ENCODE measurements at places on chromosomes 3 and 15. TPM values are rescaled to one million over a fixed set of nuclear protein-coding genes. Genes with fewer than 3 reads are reported as not detected.

The PEX11A gene
- 8.6 TPM for total RNA-seq

The CHRM5 gene
- 0.02 TPM for total RNA-seq

The SCN10A gene
- total RNA-seq = not detected

The GOLGA8J gene
- total RNA-seq = not detected

The KIF15 gene
- 7.9 TPM for total RNA-seq

The TNNC1 gene
- 1.2 TPM for total RNA-seq

The TM6SF1 gene
- total RNA-seq = 0.07 TPM

The RTP3 gene
- total RNA-seq = not detected

The SAMD7 gene
- not detected for total RNA-seq

The ARGFX gene
- not detected for total RNA-seq

The TRPM1 gene
- total RNA-seq = not detected

The TRIM42 gene
- not detected for total RNA-seq

The HTR3E gene
- not detected for total RNA-seq

The TRH gene
- total RNA-seq = not detected

The SEC22A gene
- 17.0 TPM for total RNA-seq

The C3orf49 gene
- not detected for total RNA-seq

The AADACL2 gene
- not detected for total RNA-seq

The CD86 gene
- total RNA-seq = not detected

The PLAAT1 gene
- total RNA-seq = 0.13 TPM

The RFTN1 gene
- total RNA-seq = 3.5 TPM

The RASGRF1 gene
- 0.34 TPM for total RNA-seq

Measured in A549 treated with Hydrocortisone at 1 μM for 4 hours (cell line).